ENCODE measurements at places on chromosomes 1 and 21.

- no peak for DNase-seq
These were observed 36.9 kb downstream of the MYOM3 start for GRCh38 chr1:24074817-24075589.

DNA sequence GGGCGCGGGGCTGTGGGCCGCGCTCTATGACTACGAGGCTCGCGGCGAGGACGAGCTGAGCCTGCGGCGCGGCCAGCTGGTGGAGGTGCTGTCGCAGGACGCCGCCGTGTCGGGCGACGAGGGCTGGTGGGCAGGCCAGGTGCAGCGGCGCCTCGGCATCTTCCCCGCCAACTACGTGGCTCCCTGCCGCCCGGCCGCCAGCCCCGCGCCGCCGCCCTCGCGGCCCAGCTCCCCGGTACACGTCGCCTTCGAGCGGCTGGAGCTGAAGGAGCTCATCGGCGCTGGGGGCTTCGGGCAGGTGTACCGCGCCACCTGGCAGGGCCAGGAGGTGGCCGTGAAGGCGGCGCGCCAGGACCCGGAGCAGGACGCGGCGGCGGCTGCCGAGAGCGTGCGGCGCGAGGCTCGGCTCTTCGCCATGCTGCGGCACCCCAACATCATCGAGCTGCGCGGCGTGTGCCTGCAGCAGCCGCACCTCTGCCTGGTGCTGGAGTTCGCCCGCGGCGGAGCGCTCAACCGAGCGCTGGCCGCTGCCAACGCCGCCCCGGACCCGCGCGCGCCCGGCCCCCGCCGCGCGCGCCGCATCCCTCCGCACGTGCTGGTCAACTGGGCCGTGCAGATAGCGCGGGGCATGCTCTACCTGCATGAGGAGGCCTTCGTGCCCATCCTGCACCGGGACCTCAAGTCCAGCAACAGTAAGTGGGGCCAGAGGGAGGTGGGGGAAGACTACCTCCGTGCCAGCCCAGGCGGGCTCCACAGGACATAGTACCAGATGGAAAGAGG is 808 bp downstream of the MAP3K21 start:
- peak; percentile 37 for DNase-seq

- no peak for DNase-seq
These were observed 37.7 kb downstream of the IGFN1 start for GRCh38 chr1:201228011-201228983.

DNA sequence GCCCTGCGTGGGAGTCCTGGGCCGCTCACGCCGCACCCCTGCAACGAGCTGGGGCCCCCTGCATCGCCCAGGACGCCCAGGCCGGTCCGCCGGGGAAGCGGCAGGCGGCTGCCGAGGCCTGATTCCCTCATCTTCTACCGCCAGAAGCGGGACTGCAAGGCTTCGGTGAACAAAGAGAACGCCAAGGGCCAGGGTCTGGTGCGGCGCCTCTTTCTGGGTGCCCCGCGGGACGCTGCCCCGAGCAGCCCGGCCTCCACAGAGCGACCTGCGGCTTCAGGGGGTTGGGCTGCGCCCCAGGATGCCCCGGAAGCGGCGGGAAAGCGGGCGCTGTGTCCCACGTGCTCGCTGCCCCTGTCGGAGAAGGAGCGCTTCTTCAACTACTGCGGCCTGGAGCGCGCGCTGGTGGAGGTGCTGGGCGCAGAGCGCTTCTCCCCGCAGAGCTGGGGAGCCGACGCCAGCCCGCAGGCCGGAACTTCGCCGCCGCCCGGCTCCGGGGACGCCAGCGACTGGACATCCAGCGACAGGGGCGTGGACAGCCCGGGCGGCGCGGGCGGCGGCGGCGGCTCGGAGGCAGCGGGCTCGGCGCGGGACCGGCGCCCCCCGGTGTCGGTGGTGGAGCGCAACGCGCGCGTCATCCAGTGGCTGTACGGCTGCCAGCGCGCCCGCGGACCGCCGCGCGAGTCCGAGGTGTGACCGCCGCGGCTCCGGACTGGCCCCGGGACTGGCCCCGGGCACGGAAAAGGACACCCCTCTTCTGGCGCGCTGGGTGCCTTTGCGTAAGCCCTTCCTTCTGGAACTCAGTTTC is 2.7 kb downstream of the FAM110D start:
- peak; percentile 62 for DNase-seq

DNA sequence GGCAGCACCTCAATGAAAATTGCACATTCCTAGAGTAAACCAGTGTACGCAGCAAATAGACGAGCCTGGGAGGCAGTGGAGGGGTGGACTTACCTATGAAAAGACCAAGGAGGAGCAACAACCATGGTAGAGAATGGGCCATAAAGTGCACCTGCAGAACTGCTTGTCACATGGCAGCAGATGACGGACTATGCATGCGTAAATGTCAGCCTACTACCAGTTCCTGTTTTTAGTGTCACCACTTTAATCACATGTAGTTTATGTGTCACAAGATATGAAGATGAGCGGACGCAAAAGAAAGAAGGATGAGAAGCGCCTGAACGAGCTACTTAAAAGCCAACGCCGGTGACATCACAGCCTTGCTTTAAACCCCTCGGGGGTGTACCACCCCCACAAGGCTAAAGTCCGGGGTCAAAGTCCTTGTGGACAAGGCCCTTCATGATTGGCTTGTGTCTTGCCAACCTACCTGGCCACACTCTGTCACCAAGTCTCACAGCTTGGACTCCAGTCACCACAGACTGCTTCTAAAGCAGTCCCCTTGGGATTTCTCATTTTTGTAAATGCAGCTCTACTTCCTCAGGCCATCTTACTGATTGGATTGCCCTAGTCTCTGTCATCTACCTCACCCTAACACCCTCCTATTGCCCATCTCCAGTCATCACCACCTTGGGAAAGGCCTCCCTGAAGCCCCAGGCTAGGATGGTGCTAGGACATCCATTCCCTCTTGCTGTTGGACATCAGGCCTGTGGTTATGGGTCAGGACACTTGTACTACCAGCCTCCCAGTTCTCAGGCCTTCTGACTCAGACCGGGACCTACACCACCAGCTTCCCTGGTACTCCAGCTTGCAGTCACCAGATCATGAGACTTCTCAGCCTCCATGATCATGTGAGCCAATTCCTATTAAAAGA is 6.0 kb upstream of the LY9 start:
- DNase-seq: no peak

- no peak for DNase-seq
These were observed 1313.1 kb downstream of the MRPL39 start for GRCh38 chr21:24294171-24294570.

- DNase-seq: no peak
These were observed 26.4 kb downstream of the CNST start for GRCh38 chr1:246592695-246593094.

- DNase-seq: no peak
These were observed 82.9 kb downstream of the MDM4 start for GRCh38 chr1:204599098-204599497.

GRCh38 chr21:37009740-37010341 is 3.3 kb downstream of the RIPPLY3 start:
- DNase-seq: peak; percentile 88

DNA sequence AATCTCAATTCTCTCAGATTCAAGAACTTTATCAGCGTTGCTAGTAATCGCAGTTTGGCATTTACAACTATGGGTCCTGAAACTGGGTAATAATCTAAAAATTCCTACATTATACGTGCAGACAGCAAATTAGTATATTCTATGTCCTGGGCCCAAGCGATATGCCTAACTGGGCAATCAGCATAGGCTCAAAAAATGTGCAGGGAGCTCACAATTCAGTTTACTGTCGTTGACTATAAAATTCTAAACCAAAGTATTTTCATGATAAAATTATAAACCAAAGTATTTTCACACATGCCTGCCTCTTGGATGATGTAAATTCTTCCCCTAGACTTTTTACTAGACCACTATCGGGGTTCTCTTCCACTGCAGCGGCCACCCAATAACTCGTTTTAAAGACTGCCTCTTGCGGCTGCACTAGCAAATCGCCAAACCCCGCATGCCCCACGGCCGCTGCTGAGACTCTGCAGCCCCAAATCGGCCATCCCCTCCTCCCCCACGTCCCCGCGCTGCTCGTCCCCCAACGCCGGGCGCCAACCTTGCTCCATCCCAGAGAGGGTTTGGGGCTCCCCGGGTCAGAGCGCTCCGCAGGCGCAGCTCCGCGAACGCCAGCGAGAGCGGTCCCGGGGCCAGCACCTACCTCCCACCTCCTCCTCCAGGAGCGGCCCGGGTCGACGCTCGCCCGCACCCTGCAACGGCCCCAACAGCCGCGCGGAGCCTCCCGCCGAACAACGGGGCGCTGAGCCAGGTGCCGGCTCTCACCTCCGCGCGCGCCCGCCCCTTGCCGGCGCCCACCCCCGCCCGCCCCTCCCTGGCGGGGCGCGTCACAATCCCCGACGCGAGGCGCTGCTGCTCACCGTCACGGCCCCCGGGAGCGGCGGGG is 506 bp downstream of the SSX2IP start:
- DNase-seq: no peak

DNA sequence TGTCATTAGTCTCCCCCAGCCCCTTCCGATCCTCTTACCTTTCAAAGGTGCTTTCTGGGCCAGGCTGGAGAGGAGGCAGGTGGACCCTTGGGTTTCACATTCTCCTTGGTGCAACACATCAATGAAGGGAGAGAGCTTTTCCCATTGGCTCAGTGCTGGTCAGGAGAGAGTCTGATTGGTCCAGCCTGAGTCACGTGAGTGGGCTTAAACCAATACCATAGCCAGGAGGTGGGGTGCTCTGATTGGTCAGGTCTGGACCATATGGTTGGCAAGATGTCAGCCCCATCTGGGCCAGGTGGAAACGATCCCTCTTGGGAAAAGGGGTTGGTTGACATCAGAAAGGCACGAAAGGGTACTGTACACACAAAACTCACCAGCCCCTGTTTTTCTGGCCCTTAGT is 44.8 kb upstream of the ABCG1 start:
- DNase-seq: no peak

DNA sequence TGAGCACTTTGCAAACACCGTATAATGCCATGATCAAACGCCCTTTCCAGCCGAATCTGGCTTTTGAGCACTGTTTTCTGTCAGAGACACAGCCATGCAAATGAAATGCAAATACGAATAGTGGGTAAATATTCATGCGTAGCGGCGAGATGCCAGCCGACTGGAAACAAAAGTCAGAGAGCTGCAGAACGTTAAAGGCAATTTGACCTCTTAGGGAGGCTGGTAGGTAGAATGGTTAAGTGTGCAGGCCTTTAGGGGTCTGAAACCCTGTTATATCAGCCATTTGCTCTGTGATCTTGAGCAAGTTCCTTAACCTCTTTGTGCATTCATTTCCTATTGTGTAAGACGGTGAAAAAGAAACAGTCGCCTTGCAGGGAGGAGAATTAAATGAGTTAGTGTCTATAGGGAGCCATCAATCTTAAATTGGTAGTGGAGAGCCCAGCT is 6.5 kb upstream of the SDHB start:
- DNase-seq: no peak

DNA sequence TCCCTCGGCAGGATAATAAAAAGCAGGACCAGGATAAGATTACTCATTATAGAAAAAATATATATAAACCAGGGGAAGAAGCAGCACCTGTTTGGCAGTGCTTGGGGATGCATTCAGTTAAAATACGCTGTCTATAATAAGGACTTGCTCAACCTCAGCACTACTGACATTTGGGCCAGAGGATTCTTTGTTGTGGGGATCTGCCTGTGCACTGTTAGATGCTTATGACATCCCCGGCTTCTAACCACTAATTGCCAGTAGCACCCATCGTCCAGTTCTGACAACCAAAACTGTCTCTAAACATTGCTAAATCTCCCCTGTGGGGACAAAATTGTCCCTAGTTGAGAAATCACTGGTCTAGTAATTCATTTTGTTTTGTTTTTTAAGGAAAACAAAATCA is 242.1 kb downstream of the SLC45A1 start:
- no peak for DNase-seq

DNA sequence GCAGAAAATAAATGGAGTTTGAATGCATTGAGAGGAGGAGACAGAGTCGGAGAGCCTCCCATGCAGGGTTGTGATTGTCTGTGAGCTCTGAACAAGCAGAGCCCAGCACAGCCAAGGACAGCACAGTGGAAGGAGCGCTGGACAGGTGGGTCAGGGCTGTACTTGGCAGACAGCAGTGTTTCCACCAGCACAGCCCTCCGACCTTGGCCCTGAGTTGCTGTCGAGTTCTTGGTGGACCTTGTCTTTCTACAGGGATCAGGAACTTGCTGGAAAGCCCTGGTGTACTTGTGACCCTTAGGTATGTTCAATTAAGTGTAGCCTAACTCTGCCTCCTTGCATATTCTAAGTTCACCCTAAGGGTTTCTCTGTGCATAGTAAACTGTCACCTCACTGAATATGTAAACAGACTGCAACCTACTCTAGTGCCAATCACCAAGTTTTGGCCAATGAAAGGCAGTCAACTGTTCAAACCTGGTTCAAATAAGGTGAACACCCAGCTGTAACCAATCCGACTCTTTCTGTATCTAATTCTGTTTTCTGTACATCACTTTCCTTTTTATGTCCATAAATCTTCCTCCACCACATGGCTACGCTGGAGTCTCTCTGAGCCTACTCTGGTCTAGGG is 86.6 kb upstream of the SLC25A33 start:
- DNase-seq: no peak

DNA sequence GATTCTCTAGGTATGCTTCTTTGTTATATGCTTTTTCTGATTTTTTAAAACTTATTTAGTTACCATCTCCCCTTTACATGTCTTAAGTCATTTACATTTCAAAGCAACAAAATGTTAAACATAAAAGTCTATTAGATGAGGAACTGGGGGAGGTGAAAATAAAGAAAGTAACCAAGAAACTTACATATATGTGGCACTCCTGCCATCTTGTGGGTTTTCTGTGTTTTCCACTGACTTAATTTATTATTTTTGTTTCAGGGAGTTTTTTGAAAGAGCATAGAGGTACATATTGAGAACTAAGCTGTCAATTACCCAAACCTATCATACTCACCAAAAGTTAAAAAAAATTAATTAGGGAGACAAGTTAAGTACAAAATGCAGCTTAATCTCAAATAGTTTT is 1531.1 kb downstream of the MRPL39 start:
- DNase-seq: no peak

DNA sequence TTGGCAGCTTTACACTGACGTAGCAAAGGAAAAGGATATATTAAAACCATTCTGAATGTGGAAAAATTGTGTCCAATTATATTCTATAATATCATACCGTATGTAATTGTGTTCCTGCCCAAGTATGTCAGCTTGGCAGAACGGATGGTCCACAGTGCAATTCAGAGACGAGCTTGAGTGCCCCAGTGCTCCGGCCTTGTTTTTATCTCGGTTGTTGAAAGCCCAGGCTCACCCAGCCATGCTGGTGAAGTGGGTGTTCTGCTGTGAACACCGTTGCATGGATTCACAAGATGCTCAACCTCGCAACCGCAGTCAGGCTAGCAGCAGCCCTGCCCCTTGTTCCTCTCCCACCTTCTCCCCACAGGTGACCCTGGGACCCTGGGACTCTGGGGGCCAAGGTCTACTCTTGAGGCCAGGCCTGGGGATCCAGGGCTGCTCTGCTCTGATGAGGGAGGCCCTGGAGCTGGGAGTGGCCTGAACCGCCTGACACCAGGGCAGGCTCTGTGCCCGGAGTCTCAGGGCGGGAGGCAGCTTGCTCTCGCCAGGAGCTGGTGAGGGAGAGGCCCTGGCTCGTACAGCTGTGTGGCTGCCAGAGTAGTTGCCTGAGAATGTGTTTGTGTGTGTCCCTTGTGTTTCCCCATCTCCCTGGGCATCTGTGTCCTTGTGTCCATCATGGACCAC is 11.2 kb downstream of the PTPRF start:
- DNase-seq: no peak

- no peak for DNase-seq
These were observed 128.0 kb upstream of the IRF2BP2 start for GRCh38 chr1:234737967-234738314.

- DNase-seq: no peak
These were observed 921.5 kb downstream of the TTLL7 start for GRCh38 chr1:83077411-83077810.

GRCh38 chr1:9297831-9298230 is 5.1 kb downstream of the SPSB1 start:
- DNase-seq: no peak

All from activated CD4-positive, alpha-beta T cell treated with anti-CD3 and anti-CD28 coated beads for 48 hours (primary cell).